ENCODE measurements at places on chromosomes 3 and 15.

- no peak for DNase-seq
Observed at GRCh38 chr3:56940321-56940720, 120.1 kb upstream of the SPATA12 start.

DNA sequence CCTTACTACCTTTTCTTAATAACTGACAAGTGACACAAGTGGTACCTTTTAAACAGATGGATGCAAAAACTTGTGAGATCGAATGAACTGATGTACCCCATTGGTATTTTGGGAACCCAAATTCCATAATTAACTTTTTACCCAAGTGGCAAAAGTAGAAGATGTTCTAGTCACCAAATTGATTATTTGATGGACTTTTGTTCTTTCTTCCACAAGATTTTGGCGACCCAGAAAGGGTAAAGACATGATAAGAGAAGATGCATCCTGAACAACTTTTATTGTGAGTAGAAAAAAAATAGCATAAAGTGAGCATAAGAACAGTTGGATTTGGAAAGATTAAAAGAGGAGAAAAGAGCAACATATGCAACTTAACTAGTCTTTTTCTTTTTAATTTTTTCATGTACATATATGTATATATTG lies 159.5 kb downstream of the TIGIT start:
- DNase-seq: no peak

- DNase-seq: no peak
Observed at GRCh38 chr3:114847564-114847963, 299.5 kb downstream of the ZBTB20 start.

DNA sequence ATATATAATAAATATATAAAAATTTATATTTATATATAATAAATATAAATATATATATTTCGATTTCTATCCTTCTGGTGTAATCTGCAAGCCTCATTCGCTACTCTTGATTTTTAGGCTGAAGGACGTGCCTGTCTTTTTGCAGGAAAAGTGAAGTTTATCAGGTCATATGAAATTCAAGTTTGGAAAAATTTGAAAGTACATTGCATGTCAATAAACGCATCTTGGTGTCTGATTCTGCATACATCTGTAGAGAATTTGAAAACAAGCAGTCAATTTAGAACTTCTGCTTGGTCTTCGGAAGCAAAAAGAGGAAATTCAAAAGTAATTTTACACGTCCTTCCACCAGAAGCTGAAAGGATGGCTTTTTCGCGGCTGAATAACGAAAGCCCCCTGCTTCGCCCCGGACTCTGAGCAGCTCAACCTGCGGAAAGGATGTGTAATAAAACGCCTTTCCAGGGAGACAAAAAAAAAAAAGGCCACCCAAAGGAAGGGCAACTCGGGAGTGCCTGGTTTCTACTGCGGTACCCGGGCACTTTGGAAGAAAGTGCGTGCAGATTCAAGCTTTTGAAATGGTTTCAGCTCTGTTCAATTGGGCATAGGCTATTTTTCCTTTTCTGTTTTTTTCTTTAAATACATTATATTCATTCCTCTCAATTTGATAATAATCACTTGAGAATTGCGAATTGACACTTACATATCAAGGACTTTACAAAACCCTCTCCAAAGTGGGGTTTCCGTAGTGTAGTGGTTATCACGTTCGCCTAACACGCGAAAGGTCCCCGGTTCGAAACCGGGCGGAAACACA lies 1.5 kb upstream of the MYNN start:
- DNase-seq: peak; percentile 41

DNA sequence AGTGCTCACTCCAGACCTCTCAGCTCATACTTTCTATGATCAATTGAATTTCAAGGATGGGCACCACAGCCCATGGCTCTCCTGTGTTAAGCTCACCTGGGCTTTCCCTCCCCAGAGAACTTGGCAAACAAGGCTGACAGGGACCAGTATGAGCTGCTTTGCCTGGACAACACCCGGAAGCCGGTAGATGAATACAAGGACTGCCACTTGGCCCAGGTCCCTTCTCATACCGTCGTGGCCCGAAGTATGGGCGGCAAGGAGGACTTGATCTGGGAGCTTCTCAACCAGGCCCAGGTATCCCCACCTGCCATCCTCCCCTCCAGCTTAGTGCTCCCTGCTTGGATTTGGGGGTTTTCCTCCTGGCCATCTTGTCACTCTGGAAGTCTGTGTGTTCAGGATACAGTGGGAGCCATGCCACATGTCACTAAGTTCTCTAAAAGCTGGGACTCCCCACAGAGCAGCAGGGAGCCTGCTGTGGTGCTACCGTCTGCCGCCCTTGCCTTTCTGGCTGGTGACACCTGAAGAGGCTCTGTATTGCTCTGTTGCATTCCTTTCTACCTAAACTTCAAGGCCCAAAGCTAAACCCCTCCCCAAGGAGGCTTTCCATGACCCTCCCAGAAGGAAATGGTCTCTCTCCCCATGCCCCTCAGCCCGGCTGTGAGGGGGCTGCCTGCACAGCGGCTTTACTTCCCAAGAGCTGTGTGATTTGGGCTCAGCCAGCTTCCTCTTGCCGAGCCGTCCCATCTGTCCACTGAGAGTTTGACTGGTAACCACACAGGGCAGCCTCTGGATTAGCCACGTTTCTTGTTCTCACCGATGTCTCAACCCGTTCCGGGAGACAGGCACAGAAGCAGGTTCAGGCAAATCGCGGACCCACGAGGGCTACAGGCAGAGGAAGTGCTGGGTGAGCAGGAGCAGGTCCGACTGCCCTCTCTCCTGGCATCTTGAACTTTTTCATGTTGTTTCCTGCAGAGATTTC lies 10.8 kb downstream of the TF start:
- DNase-seq: no peak

DNA sequence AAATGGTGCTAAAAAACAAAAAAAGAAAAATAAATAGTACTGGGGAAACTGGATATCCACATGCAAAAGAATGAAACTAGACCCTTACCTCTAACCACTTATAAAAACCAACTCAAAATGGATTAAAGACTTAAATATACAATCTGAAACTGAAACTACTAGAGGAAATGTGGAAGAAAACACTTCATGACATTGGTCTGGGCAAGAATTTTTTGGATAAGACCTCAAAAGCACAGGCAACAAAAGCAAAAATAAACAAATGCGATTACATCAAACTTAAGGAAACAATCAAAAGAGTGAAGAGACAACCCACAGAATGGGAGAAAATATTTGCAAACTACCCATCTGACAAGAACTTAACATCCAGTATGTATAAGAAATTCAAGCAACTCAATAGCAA lies 6.4 kb downstream of the IFT57 start:
- DNase-seq: no peak

GRCh38 chr15:52008359-52008697 lies 10.7 kb upstream of the MAPK6 start:
- no peak for DNase-seq

DNA sequence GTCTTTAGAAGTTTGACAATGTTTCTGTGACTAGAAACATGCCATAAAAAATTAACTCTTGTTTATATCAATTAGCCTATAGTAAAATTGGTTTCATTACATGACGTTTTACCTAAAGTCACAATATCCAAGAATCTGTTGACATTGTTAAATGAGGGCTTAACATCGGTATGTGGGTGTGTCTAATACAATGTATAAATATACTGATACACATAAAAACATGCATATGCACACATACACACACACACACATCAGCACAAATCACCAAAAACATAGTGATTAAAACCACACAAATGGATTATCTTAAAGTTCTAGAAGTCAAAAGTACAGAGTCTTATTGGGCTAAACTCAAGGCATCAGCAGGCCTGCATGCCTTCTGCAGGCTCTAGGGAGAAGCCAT lies 456.7 kb downstream of the NTRK3 start:
- DNase-seq: no peak

GRCh38 chr3:186746008-186746407 lies 28.8 kb downstream of the KNG1 start:
- DNase-seq: no peak

GRCh38 chr15:53982876-53983275 lies 4.6 kb downstream of the UNC13C start:
- no peak for DNase-seq

- no peak for DNase-seq
Observed at GRCh38 chr15:61037031-61037430, 192.1 kb downstream of the RORA start.

DNA sequence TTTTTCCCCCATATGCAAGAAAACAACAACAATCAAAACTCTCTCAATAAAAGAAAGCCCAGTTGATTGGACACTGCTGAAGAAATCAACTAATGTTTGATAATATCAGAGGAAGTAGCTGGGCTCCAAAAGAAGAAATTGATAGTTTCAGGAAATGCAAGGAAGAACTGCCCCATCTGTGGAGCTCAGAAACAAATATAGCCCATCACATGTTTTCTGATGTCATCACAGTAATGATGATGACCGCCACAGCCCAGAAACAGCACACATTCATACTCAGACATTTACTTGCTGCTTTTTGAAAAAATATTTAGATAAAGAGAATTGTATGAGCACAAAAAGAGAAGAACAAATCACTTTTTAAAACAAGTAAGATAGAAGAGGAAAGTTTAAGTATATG lies 67.6 kb downstream of the GOLIM4 start:
- no peak for DNase-seq

DNA sequence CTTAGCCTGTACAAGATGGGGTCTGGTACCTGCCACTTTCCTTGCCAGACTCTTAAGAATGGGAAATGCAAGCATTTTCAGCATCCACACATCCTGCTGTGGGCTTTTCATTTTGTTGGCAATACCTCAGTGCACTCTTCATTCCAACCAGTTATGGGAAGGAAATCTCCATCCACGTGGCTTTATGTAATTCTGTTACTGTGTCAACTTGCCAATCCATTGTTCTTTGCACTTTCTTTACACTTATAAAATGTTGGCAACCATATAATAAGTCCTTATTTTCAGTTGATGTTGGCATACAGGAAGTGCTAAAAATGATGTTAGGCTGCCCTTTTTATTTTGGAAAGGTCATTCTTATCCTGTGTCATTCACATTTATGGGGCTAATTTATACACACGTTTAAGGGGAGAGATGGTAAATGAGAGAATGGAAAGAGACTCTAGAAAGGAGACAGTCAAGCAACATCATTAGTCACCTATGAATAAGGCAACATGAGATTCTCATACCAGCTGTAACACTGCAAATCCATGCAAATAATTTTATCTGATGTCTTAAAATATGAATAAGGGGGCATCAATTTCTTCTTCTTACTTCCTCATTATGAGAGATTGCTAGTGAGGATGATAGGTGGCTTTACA lies 238.7 kb downstream of the CHST2 start:
- no peak for DNase-seq

DNA sequence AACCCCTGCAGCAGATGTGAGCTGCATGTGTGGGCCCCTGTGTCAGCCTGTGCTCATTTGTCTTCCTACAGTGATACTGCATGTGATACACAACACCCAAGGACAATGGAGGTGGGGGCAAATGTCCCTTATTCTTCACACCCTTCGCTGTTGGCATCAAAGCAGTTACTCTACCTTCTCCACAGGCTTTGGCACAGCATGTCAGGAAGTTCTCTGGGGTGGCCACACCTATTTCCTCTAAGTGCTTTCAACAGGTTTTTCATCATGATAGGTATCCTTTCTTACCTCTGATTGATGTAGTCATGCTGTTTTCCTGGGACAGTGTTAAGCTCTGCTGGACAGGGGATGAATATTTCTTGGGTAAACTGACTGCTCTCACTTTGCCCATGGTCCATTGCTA lies 29.5 kb downstream of the ZNF662 start:
- DNase-seq: no peak

DNA sequence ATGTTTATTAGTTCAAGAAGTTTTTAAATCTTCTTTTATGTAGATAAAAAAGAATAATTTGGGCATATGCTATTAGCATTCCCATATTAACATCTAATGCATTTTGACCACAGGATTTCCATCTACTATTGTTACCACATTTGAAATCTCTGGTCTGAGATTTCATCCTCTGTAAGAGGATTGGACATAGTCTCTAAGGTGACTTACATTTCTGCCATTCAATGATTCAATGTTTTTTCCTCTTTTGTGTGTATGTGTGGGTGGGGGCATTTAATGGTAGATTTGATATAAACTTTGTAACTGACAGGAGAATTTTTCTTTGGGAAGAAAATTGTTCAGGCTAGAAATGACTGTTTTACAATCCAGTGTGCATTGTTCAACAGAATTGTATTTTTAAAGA lies 307.3 kb upstream of the RBMS3 start:
- DNase-seq: no peak

GRCh38 chr3:30161375-30161774 lies 445.0 kb upstream of the TGFBR2 start:
- no peak for DNase-seq

DNA sequence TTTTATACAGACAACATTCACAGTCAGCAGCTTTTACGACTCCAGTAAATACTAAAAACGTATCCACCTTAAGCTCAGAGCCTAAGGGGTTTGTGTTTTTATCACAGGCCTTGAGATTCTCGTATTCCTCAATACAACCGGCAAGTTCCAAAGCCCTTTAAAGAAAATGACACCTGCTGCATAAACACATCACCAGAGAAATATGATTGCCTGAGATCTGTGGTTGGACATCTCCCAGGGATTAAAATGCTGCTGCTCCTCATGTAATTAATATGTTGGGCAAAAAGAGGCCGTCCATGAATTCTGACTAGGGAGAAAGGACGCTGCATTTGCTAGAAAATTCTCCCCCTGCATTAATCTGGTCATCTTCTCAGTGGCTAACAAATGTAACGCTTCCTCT lies 544.8 kb downstream of the MAGI1 start:
- no peak for DNase-seq

DNA sequence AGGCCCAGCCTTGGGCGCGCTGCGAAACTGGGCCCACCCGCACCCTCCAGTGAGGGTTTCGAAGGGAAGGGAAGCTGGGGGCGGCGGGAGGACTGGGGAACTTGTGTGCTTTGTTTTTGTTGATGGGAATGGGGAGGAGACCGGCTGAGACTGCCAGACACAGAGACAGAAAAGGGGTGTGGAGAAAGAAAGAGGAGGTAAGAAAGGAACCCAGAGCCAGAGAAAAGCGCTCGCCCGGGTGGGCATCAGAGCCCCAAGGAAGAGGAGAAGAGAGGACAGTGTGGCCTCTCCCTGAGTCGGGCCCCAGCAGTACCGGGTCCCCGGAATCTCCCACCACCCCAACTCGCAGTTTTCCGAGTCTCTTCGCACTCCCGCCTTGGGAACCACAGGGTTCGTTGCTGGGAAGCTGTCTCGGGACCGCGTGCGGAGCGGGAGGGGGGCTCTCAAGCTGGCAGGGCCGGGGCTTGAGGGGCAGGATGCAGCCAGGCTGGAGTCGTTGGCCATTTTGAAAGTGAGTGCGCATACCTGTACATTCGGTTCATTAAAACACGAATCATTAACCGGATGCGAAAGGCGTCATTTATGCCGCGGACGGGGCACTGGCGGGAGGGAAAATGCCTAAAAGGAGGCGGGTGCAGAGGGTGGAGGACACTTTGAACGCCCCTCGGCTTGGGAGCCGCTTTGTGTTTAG lies 3.1 kb downstream of the SKOR1 start:
- DNase-seq: no peak

DNA sequence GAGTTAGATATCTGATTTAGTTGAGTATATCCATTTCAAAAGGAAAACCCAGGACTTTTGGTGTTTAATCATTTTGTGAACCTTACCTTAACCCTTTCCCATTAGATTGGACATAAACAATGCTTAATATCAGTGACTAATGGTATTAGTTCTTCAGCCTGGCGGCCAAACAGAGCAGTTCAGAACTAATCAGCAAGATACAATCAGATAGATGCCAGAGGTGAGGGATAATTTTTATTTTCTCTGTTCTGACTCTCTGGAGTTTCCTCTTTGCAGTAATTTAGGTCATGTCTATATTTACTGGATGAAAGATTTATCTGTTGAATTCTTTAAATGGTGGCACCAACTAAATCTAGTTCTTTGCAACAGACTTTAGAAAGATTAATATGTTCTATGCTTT lies 337.8 kb downstream of the ROBO2 start:
- DNase-seq: no peak

GRCh38 chr3:164024786-164025185 lies 1053.5 kb downstream of the SI start:
- DNase-seq: no peak

All from T-helper 22 cell (primary cell).